ENCODE measurements at places on chromosomes 4 and X.

DNA sequence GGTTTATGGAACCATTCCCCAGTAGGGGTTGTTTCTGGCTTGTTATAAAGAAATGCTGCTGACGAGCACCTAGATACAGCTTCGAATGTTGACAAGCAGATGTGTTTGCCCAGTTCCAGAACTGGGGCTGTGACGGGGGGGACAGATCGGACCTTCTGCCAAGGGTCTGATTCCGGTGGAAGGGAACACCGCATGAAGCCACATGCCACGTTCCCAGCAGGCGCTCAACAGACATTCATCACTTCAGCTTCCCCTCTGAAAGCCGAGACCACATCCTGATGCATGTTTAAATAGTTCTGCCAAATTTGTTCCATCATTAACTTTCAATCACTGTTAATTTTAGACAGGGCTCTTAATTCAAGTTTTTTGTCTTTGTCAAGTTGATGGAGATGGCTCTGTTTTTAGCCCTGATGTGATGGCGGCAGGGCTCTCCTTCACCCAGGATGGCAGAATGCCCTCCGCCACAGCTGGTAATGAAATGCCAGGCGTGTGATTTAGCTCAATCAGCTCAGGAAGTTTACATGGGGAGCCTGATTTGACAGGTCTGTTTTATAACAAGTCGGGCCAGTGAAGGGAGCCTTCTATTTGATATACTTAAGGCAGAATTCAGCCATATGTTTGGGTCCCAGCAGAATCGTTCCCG, 57.4 kb downstream of the PSAPL1 start:
- DNase-seq, result no peak

GRCh38 chr4:105765690-105766407, 57.3 kb downstream of the GSTCD start:
- no peak for DNase-seq

DNA sequence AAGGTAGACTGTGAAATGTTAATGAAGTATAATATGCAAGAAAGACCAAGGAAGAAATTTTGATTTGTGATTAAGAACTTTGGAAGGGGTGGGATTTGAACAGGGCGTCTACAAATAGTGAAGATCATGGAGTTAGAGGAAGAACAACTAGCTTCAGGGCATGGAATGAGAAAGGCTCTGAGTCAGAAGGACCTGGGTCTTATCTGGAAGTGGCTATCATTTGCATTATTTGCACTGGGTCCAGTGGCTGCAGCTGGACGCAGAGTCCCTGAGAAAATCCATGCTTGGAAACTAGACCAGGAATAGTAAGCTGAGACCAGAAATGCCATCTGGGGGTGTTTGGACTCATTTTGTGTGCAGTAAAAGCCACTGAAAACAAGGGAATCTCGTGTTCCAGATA, 4.3 kb upstream of the LIMCH1 start:
- no peak for DNase-seq

DNA sequence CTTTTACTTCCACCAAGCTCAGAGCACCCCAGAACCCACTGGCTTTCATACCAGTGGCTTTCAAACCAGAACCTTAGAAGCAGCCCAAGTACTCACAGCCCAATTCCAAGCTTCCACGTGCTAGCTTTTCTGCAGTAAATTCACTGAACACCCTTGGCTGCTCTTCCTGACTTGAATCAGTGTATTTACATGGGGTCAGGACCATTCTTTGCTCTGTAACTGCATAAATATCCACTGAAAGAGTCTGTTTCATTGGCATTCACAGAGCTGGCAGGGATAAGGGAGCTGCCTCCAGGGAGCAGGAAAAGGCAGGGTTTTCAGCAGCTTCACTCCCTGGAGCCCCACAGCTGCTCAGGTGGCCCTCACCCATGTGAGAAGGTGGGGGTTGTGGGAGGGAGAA, 43.8 kb downstream of the RAI2 start:
- DNase-seq, result no peak

- no peak for DNase-seq
Measured at GRCh38 chr4:7582313-7583097, 147.8 kb upstream of the PSAPL1 start.

- no peak for DNase-seq
Measured at GRCh38 chr4:24867251-24867650, 45.6 kb downstream of the CCDC149 start.

DNA sequence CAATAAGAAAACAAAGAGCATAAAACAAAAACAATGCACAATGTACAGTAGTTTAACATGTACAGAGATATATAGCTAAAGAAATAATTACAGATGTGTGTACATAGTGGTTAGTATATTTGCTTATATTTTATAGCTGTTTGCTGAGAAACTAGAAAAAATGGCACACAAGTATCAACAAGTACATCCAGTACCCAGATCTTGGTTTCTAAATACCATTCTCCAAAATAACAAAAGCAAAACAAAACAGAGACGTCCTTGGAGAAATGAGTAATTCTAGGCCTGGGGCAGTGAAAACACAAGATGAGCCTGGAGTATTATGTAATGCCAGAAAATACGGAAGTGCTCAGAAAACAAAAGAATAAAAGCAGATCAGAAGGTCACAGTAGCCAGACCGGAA, 189.6 kb downstream of the TMEM47 start:
- DNase-seq, result no peak

- DNase-seq, result no peak
Measured at GRCh38 chr4:8258552-8259212, 10.9 kb upstream of the HTRA3 start.

DNA sequence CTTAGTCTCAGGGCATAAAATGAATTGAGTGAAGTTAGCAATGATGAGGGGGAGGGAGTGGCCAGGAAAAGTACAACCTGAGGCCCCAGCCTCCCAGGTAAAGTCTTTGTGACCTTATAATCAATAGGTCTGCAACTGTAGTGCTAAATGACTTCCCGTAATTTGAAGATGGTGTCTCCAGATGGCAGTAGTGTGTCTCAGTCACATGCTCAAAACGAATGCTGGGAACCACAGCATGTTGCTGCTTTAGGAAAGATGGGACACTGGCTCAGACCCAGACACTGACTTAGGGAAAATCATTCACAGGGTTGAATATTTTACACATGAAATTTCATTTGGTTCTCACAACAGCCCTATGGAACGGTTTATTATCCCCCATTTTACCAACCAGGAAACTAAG, 10.3 kb downstream of the SRPX2 start:
- no peak for DNase-seq

- peak; percentile 29 for DNase-seq
Measured at GRCh38 chr4:83639849-83640493, 104.1 kb downstream of the GPAT3 start.

DNA sequence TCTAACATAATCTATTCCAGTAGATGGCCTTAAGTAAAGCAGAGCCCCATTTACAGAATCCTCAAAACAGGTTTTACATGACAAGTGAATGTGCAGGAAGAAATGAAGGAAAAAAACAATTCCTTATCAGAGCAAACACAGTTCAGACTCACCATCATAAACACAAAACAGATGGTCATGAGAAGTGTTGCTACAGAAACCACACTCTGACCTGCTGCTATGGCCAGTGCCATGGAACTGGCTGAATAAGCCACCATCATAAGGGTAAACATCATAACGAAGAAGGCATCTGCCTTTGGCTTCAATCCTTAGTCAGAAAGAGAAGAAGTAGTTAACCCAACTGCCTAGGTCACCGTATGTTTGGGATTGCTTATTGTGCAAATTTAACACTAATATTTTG, 61.1 kb downstream of the ABCG2 start:
- no peak for DNase-seq

GRCh38 chrX:68146054-68146453, 287.2 kb downstream of the OPHN1 start:
- DNase-seq, result no peak

DNA sequence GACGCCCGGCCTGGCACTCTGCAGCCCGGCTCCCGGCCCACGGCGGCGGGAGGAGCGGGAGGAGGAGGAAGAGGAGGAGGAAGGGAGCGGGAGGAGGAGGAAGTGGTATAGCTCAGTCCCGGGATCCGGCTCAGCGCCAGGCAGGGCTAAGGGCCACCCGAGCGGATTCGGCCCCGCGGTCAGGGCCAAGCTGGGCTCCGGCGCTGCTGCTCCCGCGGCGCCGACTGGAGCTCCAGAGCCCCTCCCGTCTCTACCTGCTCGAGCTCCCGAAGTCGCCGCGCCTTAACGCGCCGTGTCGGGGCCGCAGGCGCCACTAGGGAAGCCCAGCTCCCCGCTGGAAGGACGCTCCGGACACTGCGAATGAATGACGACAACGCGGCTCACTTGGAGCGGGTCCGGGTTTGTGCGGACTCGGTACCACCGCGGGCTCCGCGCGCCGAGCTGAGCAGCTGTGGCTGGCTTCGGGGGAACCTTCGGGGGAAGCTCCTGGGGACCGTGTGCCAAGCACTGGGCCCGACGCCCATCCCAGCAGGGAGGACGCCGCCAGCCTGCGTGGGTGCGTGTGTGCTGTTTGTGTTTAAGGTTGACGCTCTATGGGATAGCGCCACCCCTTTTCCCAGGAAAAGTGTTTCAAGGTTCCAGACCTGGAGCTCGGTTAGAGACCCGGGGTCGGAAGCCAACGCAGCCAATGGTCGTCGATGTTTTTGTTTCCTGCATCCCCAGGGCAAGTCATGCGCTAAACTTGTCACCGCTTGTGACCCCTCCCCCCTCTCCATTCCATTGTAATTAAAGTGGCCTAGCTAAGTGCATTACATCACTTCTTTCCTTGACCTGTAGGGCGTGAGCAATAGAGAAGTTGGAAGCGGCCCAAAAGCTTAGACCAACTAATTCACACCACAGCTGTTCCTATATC, at the start of gene TBC1D9:
TSS of gene TBC1D9 (minus strand) at position 67 of the 913 bp plus-strand sequence. CDS start 340 bp downstream, outside the sequence.
- peak; percentile 50 for DNase-seq

- no peak for DNase-seq
Measured at GRCh38 chrX:96684339-96685209, at the start of gene DIAPH2. TSS of gene DIAPH2 (plus strand) at chrX:96684842.

DNA sequence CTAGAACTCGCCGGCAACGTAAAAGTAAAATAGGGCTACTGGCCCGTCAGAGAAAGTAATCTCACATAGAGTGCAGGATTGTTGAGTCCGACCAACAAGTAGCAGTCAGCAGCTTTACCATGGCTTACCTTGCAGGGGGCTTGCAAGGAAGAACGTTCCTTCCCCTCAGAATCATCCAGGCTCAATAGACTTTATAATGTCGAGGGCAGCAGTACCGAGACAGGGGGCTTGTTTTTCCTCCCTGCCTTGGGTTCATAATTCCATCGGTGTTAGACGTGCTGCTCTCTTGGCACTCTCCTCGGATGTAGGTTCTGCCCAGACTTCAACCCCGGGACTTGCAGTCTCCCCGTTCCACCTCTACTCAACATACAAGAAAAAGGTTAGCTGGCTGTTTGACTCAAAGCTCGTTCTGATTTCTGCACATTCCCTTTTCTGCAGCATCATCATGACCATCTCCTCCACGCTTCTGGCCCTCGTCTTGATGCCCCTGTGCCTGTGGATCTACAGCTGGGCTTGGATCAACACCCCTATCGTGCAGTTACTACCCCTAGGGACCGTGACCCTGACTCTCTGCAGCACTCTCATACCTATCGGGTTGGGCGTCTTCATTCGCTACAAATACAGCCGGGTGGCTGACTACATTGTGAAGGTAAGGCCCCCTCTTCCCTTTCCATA, 1.5 kb downstream of the SLC10A4 start:
- no peak for DNase-seq

DNA sequence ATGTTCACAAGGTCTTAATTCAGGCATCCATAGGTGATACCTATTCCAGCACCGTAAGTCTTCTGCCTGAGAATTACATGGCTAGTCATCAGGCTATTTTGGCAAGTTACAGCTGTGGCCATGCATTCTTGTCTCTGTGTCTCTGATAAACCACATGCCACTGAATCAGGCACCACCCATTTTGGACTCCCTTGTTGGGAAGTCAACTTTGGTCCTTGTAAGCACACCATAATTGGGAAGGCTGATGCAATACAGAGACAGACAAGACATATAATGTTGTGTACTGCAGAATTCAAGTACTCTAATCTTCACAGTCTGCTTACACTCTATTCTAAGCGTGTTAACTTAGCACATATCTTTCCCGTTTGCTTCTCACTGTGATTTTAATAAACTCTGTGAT, 483.7 kb upstream of the FTHL17 start:
- DNase-seq, result no peak

DNA sequence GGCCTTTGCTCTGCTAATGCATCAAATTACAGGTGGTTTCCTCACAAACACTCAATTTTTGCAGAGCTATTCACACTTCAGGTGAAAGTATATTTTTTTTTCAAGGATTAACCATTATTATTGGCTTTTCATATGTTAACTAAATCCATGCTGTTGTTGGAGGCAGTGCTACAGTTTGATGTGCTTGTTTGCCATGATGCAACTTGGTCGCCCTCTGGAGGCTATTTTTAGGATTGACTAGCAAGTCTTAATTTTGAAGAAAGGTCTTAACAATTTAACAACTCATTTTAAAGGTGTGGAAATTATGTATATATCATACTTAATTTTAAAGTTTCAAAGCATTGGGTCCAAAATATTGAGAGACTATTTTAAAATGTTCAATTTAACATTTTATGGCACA, 168.8 kb upstream of the FAM47A start:
- no peak for DNase-seq

DNA sequence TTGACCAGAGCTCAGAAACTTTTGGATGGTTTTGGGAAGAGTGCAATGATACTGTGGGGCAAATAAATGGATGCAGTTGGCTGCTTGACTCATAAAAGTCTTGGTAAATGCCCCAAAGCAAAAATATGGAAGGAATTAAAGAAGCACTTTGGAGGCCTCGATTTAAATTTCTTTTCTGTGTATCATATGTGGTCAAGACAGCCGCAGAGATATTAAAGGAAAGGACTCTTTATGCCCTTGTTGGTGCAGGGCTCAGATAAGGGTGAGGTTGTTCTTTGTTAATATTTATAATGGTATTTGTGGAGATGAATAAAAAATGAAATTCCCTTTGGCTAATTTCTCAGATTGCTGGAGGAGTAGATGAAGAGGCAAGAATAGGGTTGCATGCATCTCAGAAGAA, 90.2 kb downstream of the NHS start:
- DNase-seq, result no peak

DNA sequence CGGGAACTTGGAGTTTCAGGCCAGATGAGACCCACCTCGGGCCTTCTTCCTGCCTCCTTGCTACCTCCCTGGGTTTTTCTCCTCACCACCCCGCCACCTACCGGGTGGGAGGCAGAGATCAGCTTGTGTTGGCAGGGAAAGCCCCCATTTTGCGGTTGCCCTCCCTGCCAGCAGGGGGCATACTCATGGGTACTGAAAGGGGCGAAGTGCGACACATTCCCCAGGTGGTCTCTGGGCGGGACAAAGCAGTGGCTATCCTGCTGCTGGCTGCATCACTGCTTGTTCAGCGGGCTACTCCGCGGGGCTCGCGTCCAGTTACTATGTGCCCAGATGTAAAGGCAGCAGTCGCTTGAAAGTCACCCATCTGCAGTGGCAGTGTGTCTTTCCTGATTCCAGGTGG, 330.3 kb downstream of the PDHA2 start:
- no peak for DNase-seq

- DNase-seq, result no peak
Measured at GRCh38 chr4:126762663-126763247, 870.0 kb upstream of the INTU start.

DNA sequence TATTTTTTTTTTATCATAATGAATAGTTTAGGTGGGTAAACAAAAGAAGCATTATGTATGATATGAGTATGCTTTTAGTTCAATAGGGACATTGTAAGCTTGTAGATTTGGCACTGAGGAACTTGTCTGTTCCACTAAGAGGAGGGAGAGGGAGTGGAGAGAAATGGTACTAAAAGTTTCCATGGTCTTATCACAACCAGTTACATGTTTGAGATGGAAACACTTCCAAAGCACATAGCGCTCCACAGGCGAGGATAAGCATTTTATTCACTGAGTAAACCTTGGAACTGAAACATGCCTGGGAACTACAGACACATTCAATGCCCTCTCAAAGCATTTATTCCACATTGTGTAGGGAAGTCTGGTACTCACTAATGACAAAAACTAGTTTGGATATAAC, 15.5 kb downstream of the MYOZ2 start:
- DNase-seq, result no peak

GRCh38 chr4:8435656-8436121, 4.8 kb downstream of the ACOX3 start:
- DNase-seq, result no peak

All from NCI-H1048 (cell line).